ENCODE measurements at places on chromosomes 2 and 18.
A peak's percentile ranks its signal among the peaks of the same experiment; 100 is the strongest.

- no peak for DNase-seq
Observed at GRCh38 chr18:3625742-3626091, 175.7 kb downstream of the TGIF1 start.

- DNase-seq = no peak
Observed at GRCh38 chr18:58228762-58229161, 184.7 kb downstream of the NEDD4L start.

DNA sequence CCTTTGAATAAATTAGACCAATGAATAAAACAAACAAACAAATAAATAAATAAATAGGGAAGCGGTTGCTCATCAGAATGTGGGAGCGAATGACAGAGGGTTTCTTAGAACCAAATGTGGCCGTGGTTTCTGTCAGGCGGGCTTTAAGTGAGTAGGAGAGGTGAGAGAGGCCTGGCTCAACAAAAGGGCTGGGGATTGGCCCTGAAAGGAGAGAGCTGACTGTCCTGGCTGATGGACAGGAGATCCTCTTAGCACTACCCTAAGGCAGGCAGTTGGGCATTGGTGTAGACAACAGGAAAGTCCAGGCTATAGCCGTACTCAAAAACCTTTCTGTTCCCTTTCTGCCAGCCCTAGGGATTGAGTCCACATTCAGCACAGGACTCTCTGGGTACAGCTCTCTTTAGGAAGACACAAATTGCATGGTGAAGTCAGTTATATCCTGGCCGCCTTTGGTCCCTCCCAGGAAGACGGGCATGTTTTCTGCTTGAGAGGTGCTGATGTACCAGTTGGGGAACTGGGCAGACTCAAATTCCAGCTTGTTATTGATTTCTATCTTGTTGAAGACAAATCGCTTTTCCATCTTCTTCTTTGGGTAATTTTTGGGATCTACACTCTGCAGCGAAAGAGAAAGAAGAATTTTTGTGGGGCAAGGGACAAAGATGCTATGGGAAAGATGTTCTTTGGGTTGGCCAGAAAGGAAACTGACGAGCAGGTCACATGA lies 6.5 kb downstream of the IL1B start:
- no peak for DNase-seq

DNA sequence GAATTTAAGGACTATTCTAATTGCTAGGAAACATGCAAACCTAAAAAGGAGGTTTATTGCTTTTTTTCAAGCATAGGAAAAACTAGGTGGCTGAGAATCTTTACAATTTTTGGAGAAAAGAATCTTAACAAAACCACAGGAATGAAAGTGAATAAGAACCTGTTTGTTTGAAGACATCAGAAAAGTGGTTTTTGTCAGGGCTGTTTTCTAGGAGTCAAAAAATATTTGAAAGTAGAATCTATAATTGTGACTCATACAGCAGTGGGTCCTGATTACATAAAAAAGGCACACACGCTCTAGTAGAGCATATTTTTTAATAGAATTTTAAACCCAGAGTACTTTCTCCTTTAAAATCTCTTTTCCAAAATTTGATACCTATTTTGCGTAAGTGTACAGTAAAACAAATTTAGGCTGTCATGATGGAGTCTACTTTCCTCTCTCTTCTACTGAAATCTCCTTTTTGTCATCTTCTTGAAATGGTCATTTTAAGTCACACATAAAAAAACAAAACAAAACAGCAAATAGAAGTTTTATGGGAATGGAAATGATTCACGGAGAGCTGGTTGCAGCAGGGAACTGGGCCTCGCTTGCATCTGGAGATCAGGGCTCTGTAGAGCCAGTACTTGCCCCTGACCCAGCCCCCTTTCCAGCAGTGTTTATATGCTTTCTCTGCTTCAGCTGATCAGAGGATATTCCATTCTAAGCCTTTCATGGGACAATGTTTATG lies 59.1 kb upstream of the PELI1 start:
- DNase-seq = peak; percentile 67

DNA sequence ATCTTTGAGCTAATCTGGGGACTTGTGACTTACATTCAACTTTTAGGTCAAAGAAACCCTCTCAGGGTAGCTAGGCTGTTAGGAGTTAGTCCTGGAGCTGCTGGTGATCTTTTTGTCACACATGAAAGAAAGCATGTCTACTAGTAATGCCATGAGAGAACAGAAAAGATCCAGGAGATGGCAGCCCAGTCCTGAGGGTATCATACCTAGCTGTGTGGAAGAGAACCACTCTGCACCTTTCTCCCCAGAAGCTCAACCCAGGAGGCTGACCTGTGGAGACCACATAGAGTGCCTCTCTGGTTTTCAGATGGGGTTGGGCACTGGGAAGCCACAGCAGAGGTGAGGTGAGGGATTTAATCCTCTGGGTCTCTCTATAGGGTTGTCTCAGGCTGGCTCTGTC lies 460.2 kb upstream of the UBE2E3 start:
- DNase-seq = peak; percentile 6

DNA sequence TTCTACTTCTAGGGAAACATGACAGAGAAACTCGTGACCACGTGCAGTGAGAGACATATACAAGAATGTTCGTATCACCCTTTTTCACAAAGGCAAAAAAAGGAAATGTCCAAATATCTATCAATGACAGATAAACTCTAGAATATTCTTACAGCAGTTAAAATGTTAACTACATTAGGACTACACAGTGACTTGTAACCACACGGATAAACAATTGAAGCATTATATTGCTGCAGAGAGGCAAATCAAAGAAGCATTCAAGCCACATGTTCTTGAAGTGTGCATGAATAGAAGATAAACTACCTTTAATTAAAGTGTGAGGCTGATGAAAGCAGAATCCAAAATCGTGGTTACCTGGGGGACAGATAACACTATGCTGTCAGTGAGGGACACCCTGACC lies 935.3 kb upstream of the KLHL29 start:
- no peak for DNase-seq

DNA sequence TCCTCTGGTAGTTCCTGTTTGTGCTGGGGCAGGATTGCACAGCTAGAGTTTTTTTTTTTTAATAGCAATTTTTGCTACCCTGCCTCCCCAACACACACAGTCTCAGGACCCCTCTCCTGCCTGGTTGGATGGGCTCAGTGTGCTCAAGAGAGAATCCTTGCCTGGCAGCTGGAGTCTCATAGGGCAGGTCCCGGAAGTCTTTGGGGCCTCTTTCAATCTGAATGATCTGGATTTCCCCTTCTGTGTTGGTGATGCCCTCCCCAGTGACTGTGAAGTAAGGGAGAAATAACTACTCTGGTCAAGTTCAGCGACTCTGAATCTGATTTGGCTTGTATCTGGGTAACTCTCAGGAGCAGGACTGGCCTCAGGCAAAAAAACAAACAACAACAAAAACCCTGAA lies 220.6 kb upstream of the LRRTM1 start:
- no peak for DNase-seq

DNA sequence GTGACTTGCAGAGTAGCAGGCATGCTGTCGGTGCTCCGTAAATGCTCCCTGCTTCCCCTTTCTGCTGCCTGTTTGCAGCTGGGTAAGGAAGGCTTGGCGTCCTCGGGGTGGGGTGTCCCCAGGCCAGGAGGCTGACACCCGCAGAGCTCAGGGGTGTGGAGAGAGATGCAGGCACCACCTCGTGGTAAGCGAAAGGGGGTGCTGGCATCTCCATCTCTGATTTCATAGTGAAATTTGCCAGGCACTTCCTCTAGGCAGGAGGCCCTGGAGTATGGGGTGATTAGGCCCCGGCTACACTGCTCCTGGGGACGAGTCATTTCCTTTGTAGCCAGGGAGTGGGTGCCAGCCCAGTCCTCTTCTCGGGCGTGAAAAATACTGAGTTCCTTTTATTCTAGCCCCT lies 160.4 kb downstream of the KLHL29 start:
- peak; percentile 67 for DNase-seq

- DNase-seq = no peak
Observed at GRCh38 chr2:232420463-232421188, 14.0 kb downstream of the ALPG start.

GRCh38 chr2:131058920-131059319 lies 34.3 kb downstream of the FAM168B start:
- no peak for DNase-seq
